Activated CD8-positive, alpha-beta T cell treated with anti-CD3 and anti-CD28 coated beads, Interleukin-2, amount 10 ng/mL, durations not matched to agents 7 days and 5 days (primary cell): ENCODE measurements at places on chromosomes 7 and 10.

DNA sequence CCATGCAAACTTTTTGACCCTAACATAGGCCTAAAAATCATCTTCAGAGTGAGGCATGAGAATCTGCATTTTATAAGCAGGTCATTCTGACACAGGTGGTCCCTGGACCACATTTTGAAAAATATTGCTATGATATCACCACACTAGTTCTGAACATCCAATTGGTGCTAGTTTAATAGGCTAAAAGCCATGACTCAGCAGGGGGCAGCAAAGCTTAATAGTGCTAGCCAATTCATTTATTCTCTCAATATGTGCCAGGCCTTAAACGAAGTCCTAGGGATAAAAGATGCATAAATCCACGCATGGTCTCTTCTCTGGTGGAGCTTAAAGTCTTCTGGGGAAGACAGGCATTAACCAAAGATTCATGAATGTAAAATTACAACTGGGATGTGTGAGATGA is 10.2 kb upstream of the SLC25A28 start:
- DNase-seq, result peak; percentile 46

DNA sequence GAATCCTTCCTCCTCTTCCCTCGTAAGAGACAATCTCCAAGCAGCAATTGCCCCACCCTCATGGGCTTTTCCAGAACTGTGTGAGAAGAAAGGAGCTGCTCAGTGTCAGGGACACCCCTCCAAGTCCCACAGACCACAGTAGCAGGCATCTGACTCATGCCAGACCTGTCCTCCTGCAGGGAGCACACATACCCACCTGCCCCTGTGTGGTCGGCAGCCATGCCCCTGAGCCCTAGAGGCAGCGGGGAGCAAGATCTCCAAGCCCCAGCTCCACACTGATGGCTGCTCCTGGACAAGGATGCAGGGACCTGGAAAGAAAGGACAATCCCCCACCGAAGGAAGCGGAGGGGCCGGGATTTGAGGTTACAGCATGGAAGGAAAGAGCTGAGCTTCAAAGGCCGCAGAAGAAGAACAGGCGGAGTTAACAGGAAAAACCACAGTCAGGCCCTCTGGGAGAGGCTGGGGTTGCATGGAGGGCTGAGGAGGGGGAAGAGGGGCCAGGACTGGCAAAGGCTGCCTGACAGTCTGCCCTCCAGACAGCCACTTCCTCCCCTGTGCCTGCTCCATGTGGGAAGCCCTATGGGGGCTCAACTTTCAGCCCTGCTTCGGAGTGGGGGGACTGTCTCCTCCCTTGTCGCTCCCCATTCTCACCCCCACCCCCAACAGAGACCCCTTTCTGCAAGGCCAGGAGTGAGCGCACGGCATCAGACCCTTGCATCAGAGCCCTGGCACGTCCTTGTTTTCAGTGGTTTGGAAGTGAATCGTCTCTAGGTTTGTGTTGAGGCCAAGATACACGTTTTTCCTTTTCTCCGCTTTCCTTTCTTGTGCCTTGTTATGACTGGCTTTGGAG is 46.8 kb downstream of the ASB13 start:
- no peak for DNase-seq

DNA sequence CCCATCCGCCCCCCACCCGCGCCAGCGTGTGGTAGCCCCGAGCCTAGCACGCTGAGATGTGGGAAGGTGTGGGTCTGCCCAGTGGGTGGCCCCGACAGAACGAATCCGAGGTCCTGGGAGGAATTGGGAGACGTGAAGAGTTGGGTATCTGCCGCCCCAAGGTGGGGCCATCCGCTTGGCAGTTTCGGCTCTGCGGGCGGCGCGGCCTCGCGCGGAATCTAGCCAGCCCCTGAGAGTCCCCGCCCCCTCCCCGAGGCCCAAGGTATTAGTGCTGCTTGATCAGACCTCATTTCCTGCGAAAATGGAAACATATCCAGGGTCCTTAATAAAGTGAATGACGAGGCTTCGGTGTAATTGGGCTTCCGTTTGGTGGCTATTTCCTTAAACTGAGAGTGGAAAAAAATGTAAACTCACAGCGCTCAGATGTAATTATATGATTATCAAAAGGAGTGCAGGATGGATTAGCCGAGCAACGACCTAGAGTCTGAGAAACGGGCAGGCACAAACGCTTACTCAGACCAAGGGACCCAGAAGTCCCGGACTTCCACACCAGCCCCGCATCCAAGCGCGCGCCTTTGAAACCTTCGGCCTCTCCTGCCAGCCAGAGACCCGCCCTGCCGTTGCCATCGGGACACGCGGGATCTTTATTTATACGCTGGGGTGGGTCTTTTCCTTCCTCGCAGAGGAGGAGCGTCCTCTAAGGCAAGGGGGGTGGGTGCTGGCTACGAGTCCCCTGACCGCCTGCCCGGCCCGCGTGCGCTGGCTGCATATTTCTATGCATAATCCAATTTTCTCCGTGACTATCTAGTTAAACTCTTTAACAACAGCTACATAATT is 12.8 kb downstream of the LBX1 start:
- DNase-seq, result no peak

- peak; percentile 32 for DNase-seq
Measured at GRCh38 chr10:110643653-110644597, at the start of gene RBM20. TSS of gene RBM20 (plus strand) at chr10:110644336. CDS start at chr10:110644455, 119 bp downstream.

DNA sequence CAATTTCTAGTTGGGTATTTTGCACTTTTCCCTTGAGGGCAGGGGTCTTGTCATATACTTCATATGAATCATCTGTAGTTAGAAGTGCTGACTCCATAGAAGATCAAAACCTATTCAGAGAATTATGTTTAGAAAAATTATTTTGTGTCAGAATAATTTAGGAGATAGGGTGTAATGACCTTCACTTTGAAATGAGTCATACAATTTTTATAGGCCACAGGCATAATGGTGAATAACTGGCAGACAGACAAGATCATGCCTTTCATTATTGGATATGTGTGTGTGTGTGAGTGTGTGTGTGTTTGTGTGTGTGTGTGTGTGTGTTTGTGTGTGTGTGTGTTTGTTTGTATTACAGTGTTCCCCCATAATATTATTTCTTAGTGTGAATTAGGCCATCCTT is 523.0 kb downstream of the ANKRD7 start:
- DNase-seq, result no peak

GRCh38 chr7:131110297-131111080 is 217.2 kb upstream of the MKLN1 start:
- no peak for DNase-seq

DNA sequence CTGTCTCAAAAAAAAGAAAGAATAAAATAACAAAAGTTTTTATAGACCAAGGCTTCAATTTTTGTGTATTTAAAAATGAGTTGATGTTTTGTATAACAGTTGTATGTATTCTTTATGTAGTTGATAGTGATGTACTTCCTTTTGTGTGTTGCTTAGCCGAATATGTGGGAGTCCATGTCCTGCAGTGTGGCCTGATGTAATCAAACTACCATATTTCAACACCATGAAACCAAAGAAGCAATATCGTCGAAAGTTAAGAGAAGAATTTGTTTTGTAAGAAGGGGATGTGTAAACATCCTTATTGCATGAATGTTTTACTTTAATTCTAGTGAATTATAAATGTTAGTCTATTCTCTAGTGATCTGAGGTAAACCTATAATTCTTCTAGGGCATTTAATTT is 56.6 kb downstream of the MPLKIP start:
- no peak for DNase-seq

GRCh38 chr10:109027534-109028185 is 895.7 kb downstream of the XPNPEP1 start:
- DNase-seq, result no peak

DNA sequence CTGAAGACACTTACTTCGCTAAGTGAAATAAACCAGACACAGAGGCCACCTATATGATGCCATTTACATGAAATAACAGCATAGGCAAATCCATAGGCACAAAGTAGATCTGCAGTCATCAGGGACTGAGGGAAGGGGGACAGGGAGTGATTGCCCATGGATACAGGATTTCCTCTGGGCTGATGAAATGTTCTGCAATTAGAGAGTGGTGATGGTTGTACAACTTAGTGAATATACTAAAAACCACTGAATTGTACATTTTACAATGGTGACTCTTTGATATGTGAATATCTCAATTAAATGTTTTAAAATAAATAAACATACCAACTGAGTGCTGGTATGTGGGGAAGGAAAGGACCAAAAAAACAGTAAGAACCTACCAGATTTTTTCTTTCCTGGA is 20.4 kb downstream of the PPA1 start:
- DNase-seq, result no peak

DNA sequence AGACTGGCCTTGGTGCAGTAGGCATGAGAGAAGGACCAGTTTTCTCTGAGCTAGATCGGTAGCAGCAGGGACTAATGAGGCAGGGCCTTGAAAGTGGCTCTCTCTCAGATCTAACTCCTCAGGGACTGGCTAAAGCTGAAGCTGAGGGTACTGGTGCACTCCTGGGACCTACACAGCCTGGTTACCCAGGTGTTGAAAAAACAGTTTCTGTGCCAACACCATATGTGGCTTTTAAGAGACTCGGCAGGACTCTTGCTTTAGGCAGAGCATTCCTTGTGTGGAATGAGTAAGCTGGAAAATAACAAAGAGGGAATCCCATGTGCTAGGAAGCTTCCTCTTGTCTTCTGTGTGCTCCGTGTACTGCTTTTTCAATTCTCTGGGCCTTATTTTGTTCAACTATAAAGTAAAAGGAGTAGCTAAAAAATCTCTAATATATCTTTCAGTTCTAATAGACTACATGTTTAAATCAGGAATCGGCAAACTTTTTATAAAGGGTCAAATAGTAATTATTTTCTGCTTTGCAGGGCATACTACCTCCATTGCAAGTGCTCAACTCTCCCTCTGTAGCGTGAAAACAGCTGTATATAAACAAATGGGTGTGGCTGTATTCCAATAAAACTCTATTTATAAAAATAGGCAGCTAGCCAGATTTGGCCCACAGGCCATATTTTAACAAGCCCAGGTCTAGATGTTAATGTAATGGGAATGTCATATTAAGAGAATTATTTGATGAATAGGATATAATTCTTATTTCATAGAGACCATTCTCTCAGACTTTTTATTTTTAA is 186.1 kb upstream of the KAT6B start:
- no peak for DNase-seq

DNA sequence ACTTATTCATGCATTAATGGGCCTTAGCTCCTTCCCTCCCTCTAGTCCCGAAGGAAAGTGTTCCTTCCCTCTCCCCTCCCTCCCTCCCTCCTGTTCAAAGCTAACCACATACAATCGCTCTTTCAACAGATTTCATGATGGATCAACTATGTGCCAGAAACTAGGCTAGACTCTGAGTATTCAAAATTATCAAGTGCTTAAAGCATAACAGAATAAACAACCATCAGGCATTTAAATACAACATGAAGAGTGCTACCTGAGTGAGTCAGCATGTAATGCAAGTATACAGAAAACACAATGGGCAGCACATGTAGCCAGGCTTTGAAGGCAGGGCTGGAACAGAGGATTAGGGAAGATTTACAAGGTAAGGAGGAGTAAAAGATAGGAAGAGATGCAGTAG is 11.3 kb downstream of the CHCHD3 start:
- no peak for DNase-seq

DNA sequence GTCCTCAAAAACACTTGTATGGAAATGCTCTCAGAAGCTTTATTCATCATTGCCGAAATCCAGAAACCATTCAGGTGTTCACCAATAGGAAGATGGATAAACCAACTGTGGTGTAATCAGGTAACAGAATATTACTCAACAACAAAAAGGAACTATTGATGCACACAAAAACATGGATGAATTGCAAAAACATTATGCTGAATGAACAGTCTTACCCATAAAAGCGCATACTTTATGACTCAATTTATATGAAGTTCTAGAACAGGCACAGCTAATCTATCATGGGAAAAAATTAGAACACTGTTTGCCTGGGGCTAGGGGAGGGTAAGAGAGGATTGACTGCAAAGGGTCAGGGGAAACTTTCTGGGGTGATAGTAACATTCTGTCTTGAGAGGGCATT is 26.9 kb upstream of the GSAP start:
- DNase-seq, result no peak
